ENCODE measurements at places on chromosomes 2 and 18.
A peak's percentile ranks its signal among the peaks of the same experiment; 100 is the strongest.

DNA sequence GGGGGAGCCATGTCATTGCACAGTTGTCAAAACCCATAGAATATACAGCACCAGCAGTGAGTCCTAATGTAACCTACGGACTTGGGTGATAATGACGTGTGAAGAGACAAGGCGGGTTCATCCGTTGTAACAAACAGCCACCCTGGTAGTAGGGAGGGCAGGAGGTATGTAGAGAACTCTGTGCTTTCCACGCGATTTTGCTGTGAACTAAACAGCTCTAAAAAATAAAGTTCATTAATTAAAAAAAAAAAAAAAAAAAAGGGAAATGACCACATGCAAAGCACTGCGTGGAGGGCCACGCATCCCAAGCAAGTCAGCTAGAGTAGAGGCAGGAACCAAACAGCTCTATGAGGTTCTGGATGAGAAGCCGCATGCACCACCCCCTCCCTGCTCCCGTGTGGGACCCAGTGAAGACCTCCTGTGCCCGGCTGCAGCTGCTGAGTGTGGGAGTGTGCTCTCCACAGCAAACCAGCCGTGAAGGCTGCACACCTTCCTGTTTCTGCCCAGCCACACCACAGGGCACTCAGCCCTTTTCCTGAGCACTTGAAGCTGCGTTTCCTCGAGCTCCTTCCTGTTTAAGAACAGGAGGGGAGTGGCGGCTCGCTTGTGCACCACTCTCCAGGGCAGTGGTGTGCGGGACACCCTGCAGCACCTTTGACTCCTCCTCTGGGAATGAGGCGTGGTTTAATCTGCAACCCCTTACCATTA, 65.6 kb downstream of the ODC1 start:
- DNase-seq, result peak; percentile 78

DNA sequence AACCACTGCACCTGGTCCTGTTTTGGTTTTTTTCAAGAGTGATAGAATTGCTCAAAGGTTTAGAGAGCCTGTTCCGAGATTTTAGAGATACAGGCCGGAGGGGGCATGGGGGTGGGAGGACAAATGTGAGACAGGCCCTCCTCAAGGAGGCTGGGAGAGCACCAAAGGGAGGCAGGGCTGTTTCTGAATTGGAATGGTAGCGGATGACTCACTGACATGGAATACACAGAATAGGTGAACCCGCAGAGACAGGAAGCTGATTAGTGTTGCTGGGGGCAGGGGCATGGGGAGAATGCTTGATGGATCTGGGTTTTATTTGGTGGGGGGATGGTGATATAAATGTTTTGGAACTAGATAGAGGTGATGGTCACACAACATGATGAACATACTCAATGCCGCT, 111.0 kb upstream of the MGAT5 start:
- no peak for DNase-seq

DNA sequence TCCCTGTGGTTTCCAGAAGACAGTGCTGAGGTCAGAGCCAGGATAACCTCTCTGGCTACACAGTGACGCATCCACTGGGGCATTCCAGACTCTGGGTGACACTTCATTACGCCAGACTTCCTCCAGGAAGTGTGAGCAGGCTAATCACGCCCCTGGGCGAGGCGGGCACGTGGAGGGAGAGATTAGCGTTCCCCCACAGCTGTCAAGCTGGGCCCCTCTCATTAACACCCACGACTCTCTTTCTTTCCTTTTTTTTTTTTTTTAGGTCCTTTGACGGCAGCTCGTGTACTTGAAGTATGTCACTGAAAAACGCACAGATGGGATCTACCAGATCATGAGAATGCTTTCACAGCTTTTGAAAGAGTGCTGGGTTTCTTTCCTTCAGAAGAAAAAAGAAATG, 274.6 kb downstream of the AFF3 start:
- DNase-seq, result no peak

DNA sequence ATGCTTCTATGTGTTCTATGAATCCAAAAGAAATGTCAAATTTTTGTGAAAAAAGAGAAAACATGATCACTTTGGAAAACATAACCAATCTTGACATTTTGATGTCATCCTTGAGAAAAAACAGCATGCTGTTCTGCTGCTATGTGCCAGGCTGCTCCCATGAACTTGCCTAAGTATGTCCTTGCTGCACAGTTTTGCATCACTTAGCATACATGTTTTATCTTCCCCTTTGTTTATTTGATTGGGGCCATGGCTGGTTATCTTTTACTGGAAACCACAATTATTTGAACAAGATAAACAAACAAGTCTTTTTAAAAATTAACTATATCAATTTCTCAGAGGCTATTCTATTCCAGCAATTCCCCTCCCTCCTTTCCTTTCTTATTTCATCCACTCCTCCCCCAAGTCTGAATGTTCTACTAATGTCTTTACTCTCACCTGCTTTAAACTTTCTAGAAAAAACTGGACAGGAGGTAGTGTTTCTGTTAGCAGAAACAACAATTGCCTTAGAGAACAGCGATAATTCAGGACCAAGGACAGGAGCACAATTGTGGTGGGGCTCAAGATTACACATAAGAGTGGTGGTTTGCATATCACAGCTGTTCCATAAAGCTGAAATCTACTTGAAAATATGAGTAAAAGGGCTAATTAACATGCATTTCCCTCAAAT, 6.7 kb downstream of the AOX1 start:
- DNase-seq, result no peak

GRCh38 chr2:10289891-10290290, 12.8 kb upstream of the HPCAL1 start:
- no peak for DNase-seq

- DNase-seq, result no peak
Measured at GRCh38 chr18:3456686-3457069, 6.7 kb downstream of the TGIF1 start.

All from CD4-positive, alpha-beta T cell (primary cell).